HT1080 (cell line): ENCODE measurements at places on chromosomes 1 and 21. TPM values are rescaled to one million over a fixed set of nuclear protein-coding genes. Genes with fewer than 3 reads are reported as not detected.

- no peak for DNase-seq
Observed at GRCh38 chr1:220368352-220369265, 96.4 kb upstream of the RAB3GAP2 start.

Gene CFHR1
- total RNA-seq, result not detected in 2 replicates

GRCh38 chr21:41258617-41259016 lies 58.0 kb upstream of the FAM3B start:
- no peak for DNase-seq

DNA sequence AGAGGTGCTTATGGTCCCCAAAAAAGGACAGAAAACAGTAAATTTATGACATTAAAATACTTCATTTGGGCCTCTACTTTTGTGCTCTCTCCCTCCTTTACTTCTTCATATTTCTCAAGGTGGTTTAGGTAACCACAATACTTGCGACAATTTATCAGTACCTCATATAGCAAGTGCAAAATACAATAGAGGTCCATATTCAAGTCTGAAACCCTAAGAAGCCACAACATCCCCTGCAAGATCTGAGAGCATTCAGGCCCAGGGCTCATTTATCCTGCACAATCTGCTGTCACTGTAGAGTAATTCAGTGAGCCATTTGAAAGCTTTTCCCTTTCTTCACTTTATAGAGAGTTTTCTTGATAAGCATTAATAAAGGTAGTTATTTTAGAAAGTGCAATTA lies 24.2 kb upstream of the ATP6V1G3 start:
- DNase-seq, result no peak

DNA sequence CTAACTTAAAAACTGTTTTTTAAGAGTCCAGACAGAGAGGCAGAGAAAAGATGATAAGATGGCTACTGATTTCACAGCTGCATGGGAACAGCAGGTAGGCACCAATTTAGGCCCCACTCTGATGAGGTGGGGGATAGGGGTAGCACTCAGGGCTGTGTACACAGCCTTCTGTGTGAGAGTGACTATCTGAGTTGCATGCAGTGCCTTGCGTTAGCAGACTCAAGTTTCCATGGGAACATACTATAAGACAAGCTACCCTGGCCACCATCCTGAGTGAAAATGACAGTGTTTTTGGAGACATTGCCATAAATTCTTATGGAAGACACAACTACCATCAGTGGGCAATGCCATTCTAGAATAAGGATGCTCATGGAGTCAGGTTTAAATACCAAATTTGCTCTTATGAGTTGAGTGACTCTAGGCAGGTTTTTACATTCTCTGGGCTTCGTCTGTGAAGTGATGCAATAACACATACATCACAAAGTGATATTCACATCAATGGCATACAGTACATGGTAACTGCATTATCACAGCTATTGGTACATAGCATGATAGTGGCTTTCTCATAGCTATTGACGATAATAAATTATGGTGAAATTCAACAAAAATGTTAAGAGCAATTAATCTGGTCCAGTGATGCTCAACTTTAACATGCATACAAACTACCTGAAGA lies 30.5 kb downstream of the SLC9C2 start:
- no peak for DNase-seq

Gene ZNF593OS
- not detected in 2 replicates for total RNA-seq

GRCh38 chr1:36094621-36095061 lies 5.9 kb downstream of the ADPRS start:
- DNase-seq, result no peak

Gene SLC22A15
- total RNA-seq, result 1.6 and 3.2 TPM in 2 replicates

Gene QSOX1
- 191 and 201 TPM in 2 replicates for total RNA-seq

DNA sequence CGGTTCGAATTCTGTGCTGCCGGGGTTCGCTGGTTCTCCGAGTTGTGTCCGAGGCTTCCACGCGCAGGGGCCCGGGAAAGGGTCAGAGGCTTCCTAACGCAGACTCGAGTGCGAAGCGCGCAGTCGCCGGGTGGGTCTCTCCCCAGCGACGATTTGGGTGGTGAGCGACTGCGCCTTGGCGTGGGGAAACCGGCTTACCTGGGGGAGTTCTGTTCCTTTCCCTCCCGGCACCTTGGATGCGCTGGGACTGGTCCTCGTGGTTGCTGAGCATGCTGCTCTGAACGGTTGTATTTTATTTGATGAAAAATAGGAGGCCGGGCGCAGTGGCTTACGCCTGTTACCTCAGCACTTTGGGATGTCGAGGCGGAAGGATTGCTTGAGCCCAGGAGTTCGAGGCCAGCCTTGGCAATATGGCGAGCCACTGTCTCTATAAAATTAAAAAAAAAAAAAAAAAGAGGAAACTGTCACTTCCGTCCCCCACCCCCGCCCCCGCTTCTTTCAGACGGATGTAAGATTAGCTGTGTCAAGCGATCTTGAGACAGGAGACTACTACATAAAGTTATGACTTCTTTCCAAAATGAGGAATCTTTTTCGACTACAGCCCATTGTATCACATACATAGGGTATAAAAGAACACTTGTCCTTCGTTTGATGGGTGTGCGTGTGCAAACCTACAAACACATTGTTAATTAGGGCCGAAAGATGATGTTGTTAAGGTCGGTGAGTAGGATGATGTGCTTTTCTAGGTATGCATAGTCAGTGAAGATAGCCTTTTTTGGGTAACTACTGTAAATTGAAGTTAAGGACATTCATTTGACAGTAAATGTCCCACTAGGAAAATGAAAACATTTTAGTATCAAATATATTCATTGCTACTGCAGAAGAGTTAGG lies at the start of gene CCDC18:
Gene CCDC18, plus strand, starts transcription at position 2 of the 891 bp plus-strand sequence. CDS start 2,638 bp downstream, outside the sequence.
- peak; percentile 73 for DNase-seq

DNA sequence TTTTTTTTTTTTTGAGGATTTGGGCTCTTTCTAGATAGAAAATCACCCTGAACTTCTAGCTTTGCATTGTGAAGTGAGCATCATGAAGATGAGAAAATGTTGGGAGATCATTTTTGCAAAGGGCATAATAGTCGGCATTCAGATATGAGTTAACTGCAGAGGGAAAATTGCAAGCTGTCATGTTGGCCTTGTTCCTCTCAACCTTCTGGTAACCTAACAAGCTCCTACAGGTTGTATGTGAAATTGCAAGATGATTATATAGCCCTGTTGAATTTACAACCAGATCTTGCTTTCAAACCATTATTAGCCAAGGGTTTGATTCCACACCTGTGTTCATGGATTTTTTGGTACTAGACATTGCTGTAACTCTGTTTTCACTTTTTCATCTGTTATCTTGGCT lies 2.2 kb downstream of the ELOA start:
- peak; percentile 19 for DNase-seq

- DNase-seq, result no peak
Observed at GRCh38 chr1:94083681-94084080, 37.3 kb downstream of the ABCA4 start.

DNA sequence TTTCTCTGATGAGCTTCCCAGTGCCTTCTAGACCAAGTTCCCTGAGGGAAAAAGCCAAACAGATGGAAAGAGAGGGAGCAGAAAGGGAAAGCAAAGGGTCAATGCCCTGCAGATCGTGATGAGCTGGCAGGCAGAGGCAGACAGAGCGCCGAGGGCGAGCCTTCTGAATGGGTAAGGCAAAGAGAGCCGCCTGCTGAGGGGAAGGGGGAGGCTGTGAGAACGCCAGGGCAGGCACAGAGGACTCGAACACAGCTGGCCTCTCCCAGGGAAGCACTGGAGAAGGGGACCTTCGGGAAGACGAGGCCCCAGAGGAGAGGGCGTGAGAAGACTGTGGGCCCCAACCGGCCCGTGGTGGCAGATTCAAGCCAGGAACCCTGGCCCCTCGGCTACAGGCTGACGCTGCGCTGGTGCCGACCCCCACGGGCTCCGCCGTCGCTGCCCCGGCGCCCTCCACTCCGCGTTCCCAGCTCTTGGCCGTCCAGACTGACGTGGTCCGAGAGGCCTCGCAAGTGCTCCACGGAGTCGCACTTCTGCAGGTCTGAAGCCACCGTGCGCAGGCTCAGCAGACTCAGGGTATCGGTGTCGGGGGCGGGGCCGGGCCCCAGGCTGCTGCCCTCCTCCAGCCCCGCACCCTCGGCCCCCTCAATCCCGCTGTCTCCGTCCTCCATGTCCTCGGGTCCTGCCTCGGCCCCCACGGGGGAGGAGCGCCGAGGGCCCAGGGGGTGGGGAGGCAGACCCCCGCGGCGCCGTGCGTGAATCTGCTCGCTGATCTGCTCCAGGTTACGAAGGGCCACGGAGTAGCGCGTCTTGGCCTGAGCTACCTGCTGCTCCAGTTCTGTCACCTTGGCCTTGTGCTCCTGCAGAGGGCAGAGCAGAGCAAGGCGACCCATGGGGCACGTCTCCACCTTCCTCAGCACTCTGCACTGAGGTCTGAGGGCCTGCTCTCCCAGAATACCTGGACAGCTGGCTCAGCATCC lies 13.9 kb downstream of the SH3BP5L start:
- no peak for DNase-seq

DNA sequence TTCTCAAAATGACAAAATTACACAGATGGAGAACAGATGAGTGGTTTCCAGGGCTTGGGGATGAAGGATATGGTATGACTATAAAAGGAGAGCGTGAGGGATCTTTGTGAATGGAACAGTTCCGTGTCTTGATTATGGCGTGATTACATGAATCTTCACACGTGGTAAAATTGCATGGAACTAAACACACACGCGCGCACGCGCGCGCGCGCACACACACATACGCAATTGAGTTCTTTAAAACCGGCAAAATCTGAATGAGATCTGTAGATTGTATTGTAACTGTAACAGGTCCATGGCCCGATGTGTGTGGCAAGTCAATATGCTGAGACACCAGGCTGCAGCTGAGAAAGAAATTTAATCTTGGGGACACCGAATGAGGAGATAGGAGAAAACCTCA lies 11.1 kb upstream of the LRRN2 start:
- DNase-seq, result no peak

DNA sequence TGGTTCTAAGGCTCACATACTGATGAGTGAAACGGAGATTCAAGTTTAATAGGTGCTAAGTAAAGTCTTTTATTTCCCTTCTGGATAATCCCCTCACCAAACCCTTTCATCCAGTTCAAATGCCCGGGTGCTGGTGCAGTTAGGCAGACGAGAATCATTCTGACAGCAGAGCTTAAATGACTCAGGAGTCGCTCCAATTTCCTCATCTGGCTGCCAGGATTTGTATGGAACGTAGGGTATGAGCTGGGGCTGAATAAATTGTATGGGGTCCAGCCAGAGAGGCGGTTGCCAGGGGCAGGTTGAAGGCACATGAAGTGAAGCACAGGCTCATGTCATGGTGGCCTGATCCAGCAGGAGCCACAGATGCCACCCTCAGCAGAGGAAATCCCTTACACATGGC lies 76.0 kb downstream of the PAPPA2 start:
- DNase-seq, result no peak

DNA sequence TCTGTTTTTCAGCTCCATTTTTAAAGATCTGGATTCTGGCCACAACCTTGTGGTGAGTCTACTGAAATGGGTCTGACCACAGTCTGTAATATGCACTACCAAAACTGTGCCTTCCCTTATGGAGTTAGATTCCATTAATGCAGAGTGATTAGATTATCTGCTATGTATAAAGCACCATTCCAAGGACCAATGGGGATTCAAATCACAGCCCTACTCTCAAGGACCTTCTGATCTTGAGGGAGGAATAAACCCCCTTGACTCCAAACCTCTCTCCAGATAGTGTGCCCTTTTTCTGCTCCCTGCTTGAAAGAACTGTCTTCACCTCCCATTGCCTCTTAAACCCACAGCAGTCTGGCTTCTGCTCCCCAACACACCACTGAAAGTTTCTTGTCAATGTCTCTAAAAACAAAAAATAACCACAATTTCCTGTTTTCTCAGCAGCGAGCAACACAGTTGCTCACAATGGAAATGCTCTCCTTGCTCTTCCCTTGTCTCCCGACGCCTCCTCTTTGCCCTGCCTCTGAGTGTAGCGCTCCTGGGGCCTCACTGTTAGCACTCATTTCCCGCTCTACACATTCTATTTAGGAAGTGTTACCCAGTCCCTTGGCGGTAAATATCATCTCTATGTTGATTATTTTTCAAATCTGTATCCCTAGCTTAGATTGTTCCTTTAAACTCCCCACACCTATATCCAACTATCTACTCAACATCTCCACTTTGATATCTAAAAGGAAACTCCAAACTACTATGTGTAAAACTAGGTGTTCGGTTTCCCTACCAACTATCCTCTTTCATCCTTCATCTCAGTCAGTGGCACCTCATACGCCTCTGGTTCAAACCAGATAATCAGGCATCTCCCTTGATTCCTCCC lies 13.6 kb downstream of the PCNX2 start:
- DNase-seq, result peak; percentile 29

DNA sequence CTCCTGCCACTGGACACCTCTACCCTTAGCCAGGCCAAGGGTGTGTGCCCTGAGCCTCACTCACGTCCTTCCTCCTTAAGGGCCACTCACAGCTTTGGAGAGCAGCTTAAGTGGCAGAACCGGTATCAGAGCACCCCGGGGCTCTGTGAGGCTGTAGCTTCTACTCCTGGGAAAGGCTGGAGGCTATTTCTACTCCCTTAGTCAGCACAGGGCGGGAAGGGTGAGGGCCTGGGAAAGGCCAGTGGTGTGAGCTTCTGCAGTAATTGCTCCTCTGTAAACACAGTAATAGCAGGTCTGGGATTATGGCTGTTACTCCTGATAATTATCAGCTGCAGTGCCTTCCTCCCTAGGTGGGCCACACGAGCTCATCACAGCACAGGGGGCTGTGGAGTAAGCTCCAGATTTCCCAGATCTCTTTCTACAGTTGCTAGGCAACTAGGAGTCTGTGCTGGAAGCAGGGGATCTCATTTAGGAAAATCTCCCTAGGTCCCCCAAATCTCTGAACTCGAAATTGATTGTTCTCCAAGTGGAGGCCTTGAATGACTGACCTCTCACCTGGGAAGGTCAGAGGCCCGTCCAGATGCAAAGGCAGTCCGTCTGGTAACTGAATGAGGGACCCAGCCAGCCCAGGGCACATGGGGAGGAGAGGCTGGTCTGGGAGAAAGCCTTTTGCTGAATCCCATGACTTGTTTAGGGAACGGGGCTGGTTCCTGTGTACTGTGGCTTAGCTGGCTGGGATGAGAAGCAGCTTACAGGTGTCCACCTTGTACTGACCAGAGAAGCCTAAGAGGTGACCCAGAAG lies 29.3 kb downstream of the IER5 start:
- peak; percentile 49 for DNase-seq

- no peak for DNase-seq
Observed at GRCh38 chr1:89487972-89488371, 36.7 kb upstream of the LRRC8B start.

Gene C1orf146
- total RNA-seq, result not detected in 2 replicates
